ENCODE measurements at places on chromosomes 1 and 21.

DNA sequence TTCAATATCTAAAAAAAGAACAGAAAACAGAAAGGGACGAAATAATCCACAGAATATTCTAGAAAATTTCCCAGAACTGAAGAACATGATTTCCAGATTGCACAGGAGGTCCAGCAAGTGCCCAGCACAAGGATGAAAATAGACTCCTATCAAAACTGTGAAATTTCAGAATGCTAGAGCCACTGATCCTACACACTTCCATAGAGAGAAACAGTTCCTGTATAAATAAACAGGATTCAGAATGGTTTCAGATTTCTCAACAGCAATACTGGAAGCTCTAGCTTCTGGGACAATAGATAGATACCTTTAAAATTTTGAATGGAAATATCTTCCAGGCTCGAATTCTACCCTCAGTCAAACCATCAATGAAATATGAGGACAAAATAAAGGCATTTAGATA lies 4.6 kb downstream of the TARBP1 start:
- no peak for DNase-seq

DNA sequence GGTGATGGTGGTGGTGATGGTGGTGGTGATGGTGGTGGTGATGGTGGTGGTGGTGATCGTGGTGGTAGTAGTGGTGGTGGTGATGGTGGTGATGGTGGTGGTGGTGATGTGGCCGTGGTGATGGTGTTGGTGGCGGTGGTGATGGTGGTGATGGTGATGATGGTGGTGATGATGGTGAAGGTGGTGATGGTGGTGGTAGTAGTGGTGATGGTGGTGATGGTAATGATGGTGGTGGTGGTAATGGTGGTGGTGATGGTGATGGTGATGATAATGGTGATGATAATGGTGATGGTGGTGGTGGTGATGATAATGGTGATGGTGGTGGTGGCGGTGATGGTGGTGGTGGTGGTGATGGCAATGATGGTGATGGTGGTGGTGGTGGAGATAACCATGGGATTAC lies 6.8 kb upstream of the COL6A2 start:
- no peak for DNase-seq

DNA sequence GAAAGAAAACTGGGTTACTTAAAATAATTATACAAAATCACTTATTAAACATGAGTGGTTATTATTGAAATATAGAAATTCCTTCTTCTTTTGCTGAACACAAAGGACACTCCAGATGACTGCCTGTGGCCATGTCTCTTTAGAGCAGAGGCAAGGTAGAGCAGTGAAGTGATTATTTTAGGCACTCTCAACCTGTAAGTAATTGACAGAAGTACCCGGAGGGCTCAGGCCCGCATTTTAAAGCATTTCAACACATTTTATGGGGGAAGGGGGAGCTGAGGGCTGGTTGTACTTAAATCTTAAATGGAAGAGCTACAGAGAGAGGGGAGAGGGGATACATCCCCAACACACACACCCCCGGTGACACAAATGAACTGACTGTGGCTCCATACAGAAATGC lies 10.2 kb downstream of the OSCP1 start:
- DNase-seq, result no peak

GRCh38 chr21:19124691-19125090 lies 721.1 kb upstream of the TMPRSS15 start:
- DNase-seq, result no peak

- DNase-seq, result no peak
These were observed 96.5 kb upstream of the EXO1 start for GRCh38 chr1:241751524-241751923.

Measured in stimulated activated CD4-positive, alpha-beta T cell treated with anti-CD3 and anti-CD28 coated beads, Interleukin-15, amount 100 ng/mL, for 1 hour (primary cell).